ENCODE measurements at places on chromosomes 5 and 9.

DNA sequence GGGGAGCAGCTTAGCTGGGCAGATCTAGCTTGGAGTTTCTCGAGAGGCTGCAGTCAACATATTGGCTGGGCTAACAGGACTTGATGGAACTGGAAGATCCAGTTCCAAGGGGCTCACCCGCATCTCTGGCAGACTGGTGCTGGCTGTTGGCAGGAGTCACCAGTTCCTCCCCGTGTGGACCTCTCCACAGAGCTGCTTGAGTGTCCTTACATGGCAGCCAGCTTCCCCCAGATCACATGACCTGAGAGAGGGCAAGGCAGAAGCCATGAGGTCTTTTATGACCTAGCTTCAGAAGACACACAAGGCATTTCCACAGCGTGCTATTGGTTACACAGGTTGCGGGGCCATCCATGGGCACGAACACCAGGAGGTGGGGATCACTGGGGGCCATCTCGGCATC lies 26.4 kb upstream of the RXRA start:
- no peak for DNase-seq

DNA sequence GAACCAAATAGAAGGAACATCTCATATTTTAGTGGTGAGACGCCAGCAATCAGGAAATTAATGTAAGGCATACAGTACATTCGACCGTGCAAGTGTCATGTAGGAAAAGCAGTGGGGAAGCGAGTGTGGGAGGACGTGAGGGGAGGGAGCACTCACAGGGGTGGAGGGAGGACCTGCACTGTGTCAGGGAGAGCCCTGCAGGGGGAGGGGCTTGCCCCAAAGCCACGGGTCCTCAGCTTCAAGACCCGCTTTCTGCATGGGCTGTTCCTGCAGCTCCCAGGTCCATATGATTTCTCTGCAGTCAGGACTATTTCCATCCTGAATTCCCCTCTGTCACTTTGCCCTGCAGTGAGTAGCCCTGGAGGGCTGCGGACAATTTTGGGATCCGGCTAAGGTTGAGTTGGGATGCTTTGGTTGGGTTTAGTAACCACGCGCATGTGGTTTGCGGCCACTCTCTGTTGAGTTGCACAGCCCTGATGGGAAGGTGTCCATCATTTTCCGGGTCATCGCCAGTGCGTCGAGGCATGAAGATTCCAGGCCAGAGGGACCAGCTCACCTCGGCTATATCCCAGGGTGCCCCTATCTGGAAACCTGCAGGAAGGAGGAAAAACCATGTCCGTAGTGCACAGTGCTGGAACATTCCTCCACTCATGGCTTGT lies 61.9 kb downstream of the IRX1 start:
- DNase-seq: no peak

GRCh38 chr5:14118551-14119320 lies 24.4 kb upstream of the TRIO start:
- no peak for DNase-seq

GRCh38 chr9:107235765-107236442 lies 47.2 kb upstream of the RAD23B start:
- no peak for DNase-seq

DNA sequence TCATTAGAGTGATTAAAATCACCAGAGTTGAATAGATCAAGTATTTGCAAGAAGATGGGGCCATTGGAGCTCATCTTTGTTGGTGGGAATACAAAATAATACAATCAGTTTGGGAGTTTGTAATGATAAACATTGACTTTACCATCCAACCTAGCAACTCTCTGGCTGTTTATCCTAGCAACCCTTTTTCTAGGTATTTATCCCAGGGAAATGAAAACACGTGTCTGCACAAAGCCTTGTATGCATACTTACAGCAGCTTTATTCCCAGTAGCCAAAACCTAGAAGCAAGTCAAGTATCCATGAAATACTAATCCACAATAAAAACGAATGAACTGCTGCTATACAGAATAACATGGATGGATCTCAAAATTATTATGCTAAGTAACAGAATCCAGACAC lies 152.7 kb upstream of the DAB2 start:
- DNase-seq: no peak

GRCh38 chr9:96574931-96575351 lies 44.7 kb downstream of the CDC14B start:
- no peak for DNase-seq

DNA sequence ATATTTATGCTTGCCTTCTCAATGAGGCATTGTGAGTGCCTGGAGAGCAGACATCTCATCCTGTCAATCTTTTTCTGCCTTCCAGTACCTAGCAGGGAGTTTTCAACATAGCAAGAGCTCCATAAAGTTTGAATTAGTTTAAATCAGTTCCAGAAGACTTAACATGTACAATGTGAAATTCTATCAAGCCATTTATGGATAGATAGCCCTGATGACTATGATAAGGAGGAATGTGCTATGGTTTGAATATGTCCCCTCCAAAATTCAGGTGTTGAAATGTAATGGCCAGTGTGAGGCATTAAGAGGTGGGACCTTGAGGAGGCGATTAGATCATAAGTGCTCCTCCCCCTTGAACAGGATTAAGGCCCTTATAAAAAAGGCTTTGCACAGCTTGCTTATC lies 306.9 kb upstream of the SMARCA2 start:
- no peak for DNase-seq

- no peak for DNase-seq
Measured at GRCh38 chr5:89513299-89514044, 630.5 kb upstream of the MEF2C start.

DNA sequence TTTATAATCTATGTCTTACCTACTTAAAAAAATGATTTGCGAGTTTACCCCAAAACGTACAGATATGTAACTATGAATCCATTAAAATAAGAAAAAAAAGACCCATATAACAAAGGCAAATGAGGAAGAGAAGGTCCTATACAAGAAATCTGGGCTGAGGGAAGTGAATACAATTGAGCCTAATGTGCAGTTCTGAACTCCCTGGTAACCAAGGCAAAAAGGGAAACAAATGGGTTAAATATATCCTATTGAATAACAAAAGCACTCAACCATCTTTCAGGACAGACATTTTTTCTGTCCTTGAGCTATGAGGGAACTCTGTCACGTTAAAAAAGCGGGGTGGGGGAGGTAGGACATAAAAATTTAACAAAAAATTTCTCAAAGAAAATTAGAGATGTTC lies 78.6 kb downstream of the PTPN3 start:
- no peak for DNase-seq

All from NAMALWA (cell line).